ENCODE measurements at places on chromosomes 6 and 20.

- no peak for DNase-seq
These were observed 608.6 kb downstream of the UTRN start for GRCh38 chr6:144893680-144894151.

GRCh38 chr6:70310063-70310694 lies 7.3 kb upstream of the COL9A1 start:
- peak; percentile 6 for DNase-seq

- DNase-seq = no peak
These were observed 84.9 kb downstream of the ASCC3 start for GRCh38 chr6:100796049-100796823.

- DNase-seq = no peak
These were observed 87.7 kb downstream of the THEMIS start for GRCh38 chr6:127812985-127813698.

GRCh38 chr6:153328194-153328593 lies 197.1 kb upstream of the RGS17 start:
- no peak for DNase-seq

DNA sequence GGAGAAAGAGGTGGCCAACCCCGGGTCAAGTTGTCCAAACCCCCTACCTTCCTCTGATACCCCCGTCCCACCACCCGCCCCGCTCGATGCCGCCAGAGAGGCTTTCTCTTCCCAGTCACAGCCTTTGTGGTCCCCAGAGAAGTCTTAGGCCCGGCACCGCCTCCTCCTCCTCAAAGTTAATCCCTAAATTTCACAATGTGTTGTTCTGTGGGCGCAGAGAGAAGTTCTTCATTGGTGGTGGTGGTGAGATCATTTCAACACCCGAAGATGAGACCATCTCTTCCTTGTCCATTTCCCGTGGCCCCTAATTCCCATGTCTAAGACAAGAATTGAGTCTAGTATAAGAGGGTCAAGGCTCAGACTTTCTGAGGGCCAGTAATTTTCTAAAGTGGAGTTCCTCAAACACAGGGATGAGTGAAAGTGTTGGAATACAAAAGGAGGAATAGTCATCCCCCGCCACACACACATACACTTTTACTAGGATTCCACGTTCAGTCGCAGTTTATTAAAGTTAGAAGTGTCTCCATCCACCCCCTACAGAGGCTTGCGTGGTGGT lies 10.4 kb downstream of the TRIM31 start:
- DNase-seq = peak; percentile 38

DNA sequence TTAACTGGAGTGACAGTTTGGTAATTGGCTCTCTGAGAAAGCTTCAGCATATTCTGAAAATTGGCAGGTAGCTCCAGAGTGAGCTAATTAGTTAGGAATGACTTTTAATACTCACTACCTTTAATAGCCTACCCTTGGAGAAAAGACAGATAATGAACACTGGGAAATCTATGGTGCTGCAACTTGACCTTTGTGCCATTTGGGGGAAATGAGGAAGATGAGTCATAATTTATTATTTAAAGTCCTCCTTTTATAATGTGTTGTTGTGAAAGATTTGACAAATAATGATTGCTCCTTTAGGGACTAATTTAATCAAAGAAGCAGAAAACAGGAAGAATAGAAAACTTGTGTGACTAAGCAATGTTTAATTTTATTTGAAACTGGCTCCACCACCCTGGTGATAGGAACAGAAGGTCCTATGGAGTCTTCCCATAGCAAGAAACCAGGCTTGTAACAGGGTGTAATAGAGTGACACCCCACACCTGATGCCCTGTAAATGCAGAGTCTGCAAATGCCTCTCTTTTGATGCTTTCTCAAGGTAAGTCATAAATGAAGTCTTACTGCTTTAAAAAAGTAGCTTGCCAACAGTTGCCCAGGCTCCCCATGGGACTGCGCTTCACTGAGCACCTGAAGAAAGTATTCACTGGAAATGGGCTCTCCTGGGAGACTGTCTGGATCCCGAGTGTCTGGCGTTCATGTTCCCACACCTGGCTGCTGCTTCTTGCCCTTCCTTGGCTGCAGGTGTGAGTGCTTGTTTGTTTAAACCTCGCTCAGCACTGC lies 134.4 kb downstream of the LRRC1 start:
- DNase-seq = no peak

DNA sequence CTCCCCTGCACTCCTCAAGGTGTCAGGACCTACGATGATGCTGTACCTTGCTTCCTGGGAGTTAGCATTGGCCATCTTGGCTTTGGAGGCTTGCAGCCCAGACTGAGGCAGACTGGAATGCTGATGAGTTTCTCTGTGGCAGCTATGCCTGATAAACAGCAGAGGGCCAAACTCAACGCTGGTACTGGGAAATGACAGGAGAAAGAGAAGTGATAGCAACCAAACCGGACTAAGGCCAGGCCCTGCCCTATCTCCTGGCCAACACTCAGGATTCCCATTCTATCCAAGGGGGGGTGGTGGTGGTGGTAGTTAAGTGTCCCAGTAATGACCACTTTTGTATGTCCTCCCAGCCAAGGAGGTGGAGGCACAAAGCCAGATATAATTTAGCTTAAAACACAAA lies 90.0 kb upstream of the DTNBP1 start:
- DNase-seq = no peak

- no peak for DNase-seq
These were observed 115.7 kb downstream of the OGFRL1 start for GRCh38 chr6:71404145-71404966.

- no peak for DNase-seq
These were observed 1046.7 kb upstream of the MAP3K7 start for GRCh38 chr6:91633374-91634111.

DNA sequence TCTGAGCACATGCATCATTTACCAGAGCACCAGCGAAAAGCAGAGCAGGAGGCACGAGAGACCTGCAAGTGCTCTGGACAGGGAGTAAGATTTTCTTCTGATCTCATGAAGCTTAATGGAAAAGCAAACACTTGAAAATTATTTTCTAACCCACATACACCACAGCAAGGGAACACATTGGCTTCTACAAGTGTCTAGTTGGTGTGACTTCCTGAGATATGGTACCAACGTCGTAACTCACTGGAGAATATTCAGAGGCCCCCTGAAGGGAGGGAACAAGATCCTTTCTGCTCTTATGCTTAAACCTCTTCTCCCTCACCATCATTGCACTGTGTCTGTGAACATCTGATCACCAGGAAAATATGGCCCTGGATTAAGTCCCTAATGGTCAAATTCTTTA lies 48.6 kb downstream of the PSMB1 start:
- no peak for DNase-seq

GRCh38 chr6:158853880-158854213 lies 34.7 kb upstream of the EZR start:
- no peak for DNase-seq

DNA sequence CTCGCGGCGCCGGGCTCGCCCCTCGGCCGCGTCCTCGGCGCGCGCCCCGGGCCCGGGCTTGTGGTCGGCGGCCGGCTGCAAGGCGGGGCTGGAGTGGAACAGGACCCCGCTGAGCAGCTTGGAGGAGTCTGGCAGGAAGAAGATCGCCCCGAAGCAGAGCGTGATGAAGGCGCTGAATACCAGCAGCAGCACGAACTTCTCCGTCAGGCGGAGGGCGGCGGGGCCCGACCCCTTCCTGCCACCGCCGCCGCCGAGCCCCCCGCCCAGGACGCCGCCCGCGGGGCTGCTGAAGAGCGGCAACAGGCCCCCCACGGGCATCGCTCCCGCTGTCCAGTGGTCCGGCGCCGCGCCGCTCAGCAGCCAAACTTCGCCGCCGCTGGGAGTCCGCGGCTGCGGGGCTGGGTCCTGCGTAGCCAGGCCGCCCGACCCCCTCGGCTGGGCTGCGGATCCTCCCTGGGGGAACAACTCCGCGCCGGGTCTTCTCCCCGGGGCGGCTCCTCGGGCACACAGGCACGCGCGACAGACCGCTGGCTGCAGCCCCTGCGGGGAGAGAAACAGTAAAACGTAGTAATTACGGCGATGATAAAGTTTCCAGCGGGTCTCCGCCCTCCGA lies 707 bp downstream of the MAN1A1 start:
- no peak for DNase-seq

Data from fibroblast of skin of left quadriceps (primary cell).